ENCODE measurements at places on chromosomes 13 and 19.

DNA sequence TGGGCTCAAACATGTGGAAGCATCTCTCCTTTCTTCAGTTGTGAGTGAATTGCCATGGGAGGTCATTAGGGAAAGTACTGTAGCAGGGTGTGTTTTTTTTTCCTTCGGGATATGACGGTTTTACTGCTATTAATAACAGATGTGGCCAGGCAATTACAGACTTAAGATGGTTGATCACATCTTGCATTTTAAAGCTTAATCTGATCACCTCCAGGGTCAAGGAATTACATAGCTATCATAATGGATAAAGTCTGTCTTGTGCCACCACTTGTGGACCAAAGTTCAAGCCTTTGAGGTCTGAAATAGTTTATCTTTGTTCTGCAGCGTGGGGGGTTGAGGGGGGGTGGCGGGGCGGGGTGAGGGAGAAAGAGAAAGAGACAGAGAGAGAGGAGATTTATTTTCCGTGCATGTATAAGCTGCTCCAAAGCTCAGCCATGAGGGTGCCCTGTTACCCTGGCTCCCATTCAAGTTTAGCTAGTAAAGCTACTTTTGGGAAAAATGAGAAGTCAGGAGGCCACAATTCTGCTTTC lies 5.5 kb upstream of the SERP2 start:
- DNase-seq = no peak

DNA sequence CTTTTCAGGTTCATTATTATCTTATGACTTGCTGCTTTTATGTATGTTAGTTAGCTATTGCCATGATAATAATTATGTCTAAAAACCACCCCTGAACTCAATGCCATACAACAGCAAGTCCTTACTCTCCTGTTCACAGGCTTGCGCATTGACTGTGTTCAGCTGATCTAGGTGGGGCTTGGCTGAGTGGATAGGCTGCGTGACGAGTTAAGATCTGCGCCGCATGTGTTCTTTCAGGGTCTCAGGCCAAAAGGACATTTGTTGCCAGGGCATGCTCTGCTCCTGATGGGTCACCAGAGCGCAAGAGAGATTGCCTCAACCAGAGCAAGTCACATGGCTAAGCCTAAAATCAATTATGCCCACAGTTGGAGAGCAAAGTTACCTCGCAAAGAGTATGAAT lies 859 bp downstream of the ZNF568 start:
- DNase-seq = peak; percentile 31

DNA sequence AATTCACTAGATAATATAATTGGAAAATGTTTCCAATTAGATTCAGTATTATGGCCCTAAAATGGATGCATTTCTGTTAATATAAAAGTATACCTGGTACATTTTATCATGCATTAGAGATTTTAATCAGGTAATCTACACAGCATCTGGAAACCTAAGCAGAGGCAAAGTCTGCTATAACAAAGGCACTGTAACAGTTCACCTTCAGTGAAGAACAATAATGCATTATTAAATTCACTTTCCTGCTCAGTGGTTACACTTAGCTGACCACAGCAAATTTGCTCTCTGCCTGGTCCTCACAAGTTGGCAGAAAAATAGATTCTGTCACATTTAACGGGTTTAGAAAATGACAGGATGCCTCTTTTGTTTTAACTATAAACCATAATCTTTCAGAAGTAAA lies 326.9 kb downstream of the DACH1 start:
- no peak for DNase-seq

- DNase-seq = no peak
Observed at GRCh38 chr19:38047049-38047438, 140.0 kb downstream of the SIPA1L3 start.

DNA sequence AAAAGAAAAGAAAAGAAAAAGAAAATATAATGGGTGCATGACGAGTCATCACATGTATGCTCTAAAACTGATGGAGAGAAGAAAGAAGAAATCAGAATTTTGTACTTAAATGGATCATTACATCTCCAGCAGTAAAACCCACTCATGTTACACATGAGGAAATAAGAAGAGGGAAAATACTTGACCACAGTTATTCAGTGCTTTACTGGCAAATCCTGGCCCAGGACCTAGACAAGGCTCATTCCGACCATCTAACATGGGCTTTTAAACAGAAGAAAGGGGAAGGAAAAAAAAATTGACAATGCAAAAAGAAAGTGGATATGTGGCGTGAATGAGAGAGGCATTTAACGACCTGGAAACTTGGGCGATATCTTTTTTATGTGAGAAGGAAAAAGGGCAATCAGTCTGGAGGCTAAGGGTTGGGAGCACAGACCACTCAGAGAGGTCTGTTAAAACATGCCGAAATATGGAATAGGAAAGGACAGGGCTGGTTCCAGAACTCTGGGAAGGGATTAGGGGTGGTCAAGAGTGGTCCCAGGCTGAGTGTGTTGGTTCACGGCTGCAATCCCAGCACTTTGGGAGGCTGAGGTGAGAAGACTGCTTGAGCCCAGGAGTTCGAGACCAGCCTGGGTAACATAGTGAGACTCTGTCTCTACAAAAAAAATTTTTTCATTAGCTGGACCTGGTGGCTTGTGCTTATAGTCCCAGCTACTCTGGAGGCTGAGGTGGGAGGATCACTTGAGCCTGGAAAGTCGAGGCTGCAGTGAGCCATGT lies 1.6 kb downstream of the SIGLECL1 start:
- DNase-seq = no peak

- DNase-seq = no peak
Observed at GRCh38 chr13:44197791-44198770, 175.5 kb upstream of the SERP2 start.

- DNase-seq = no peak
Observed at GRCh38 chr19:3855320-3855719, 13.5 kb downstream of the ZFR2 start.

GRCh38 chr13:110438211-110438610 lies 123.3 kb downstream of the RAB20 start:
- no peak for DNase-seq

DNA sequence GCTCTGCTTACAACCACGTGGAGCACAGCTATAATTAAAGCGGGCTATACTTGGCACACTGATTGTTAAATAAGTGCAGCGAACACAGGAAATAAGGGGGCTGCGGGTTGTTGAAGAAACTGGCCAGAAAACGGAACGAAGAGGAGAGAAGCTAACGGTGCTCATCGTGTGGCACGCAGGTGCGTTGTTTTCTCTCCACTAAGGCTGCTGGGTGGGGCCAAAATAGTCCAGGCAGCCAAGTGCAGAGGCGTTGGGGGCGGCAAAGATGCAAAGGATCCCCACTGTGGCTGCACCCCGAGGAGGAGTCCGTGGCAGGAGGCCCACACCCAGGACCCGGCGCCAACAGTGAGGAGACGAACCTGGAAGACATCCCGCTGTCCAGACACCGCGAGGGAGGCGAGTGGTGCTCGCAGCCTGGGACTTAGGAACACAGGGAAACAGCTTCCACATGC lies 8.1 kb upstream of the ARL11 start:
- DNase-seq = no peak

GRCh38 chr13:49580980-49581680 lies 4.2 kb downstream of the RCBTB1 start:
- DNase-seq = no peak

- DNase-seq = no peak
Observed at GRCh38 chr19:5534787-5535586, 32.8 kb downstream of the TINCR start.

DNA sequence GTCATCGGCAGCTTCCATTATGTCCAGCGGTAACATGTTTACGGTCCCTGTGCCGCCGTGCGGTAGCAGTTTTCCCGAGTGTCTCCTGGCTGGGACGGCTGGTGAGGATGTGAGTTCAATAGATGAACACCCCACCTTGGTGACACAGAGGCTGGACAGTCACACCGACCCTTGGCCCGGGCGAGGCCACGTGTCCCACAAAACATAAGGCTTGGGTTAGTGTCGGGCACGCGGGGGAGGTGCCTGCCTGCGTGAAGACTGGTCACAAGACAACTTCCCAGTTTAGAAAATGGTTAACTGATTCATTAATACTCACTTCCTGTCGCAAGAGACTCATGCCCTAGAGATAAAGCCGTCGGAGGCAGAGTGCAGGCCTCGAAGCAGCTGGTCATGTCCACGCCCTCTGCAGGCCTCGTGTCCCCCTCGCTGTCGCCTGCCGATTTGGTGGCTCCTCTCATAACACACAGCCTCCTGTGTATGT lies 17.2 kb downstream of the RASA3 start:
- DNase-seq = no peak

- no peak for DNase-seq
Observed at GRCh38 chr13:111472559-111473460, 152.4 kb downstream of the TEX29 start.

- DNase-seq = no peak
Observed at GRCh38 chr13:40220299-40220935, 446.0 kb downstream of the FOXO1 start.

- DNase-seq = no peak
Observed at GRCh38 chr19:51525651-51526050, 5.8 kb downstream of the SIGLEC6 start.

GRCh38 chr13:111328574-111329410 lies 8.3 kb downstream of the TEX29 start:
- DNase-seq = no peak

DNA sequence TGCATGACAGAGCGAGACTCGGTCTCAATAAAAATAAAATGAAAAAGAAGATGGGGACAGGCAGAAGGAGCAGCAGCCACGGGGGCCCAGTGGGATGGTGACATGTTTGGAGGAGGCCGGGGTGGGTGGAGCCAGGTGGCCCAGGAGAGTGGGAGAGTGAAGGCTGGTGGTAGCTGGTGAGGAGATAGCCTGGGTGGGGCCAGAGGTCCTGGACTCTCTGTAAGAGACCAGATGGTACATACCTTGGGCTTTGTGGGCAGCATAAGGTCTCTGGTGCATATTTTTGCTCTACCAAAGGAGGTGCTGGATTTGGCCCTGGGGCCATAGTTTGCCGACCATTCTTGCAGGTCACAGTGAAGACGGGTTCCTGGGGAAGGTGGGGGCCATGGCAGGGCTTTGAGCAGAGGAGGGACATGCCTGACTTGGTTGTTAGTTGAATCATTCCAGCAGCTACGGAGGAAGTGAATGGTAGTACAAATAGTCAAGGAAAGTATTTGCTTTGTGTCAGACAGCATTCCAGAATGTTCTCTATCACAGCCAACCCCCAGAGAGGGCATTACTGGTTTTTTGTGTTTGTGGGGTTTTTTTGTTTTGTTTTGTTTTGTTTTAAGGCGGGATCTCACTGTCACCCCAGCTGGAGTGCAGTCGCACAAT lies 69.1 kb downstream of the ARHGEF18 start:
- no peak for DNase-seq

GRCh38 chr13:37529751-37530385 lies 68.7 kb downstream of the POSTN start:
- DNase-seq = no peak

DNA sequence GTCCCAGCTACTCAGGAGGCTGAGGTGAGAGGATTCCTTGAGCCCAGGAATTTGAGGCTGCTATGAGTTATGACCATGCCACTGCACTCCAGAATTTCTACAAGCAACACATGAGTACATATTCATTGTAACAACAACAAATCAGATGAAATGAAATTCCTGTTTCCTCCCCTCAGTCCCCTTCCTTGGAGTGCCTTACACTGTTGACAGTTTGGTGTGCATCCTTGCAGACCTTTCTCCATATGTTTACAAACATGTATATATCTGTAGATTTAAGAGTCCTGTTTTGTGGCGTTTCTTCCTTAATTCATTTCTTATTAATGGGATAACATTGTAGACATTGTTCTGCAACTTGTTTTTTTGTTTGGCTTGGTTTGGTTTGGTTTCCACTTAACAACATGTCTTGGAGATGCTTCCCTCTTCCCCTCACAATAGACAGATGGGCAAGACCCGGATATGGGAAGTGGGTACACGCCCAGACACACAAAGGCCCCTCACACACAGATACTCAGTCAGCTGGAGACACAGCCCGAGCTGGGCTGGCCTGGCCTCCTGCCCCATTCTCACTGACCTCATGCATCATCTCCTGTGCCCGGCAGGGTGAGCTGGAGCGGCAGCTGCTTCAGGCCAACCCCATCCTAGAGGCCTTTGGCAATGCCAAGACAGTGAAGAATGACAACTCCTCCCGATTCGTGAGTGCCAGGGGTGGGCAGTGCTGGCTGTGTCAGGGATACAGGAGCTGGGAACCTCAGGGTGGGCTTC lies 21.7 kb downstream of the MYH14 start:
- peak; percentile 57 for DNase-seq

DNA sequence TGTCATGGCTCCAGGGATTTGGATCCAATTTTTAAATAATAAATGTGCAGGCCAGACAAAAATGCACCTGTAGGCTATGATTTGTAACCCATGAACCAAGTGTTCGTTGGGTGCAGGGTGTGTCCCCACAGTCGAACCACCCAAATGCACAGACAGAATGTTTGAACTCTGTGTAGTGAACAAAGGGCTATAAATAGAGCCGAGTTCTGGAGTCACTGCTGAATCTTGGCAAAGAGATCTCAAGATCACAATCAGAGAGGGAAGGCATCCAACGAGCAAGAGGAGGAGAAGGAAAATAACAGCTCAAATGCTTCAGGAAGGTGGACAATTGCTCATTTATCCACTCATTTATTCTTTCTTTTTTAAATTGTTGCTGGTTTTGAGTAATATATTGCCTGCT lies 547.9 kb downstream of the FGF9 start:
- peak; percentile 6 for DNase-seq

DNA sequence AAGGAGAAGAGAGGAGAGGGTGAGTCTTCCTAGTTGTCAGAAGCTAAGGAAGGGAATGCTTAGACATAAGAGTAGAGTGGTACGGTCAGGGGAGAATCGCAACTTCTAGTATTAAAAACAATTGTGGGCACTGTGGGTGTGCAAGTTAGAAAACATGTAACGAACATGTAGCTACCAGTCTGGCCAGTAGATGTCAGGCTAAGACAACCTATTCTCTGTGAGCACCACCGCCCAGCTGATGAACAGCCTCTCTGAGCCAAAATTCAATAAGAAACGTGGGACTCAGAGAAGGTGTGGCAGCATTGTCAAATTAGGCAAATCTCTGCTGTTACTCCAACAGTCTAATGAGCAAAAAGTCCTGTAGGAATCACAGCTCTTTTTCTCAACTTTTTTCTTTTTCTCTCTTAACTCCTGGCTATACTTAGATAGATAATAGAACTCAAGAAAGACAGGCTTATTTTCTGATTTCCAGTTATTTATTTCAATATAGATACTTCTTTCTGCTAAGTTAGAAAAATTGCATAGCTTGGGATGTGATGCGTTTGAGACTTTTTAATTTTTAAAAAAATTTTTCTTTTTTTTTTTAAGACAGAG lies 186.2 kb downstream of the USP12 start:
- DNase-seq = peak; percentile 89

GRCh38 chr19:12899891-12900518 lies 9.0 kb downstream of the GCDH start:
- no peak for DNase-seq

GRCh38 chr13:37417060-37417441 lies 181.5 kb downstream of the POSTN start:
- DNase-seq = no peak

GRCh38 chr19:54207676-54207982 lies 7.0 kb downstream of the RPS9 start:
- no peak for DNase-seq
